Urinary bladder (tissue), 4 donors: ENCODE measurements at places on chromosomes 11 and 22. TPM values are rescaled to one million over a fixed set of nuclear protein-coding genes. Genes with fewer than 3 reads are reported as not detected.

GRCh38 chr22:40666151-40666848 is 13.0 kb upstream of the MCHR1 start:
- no peak for DNase-seq

DNA sequence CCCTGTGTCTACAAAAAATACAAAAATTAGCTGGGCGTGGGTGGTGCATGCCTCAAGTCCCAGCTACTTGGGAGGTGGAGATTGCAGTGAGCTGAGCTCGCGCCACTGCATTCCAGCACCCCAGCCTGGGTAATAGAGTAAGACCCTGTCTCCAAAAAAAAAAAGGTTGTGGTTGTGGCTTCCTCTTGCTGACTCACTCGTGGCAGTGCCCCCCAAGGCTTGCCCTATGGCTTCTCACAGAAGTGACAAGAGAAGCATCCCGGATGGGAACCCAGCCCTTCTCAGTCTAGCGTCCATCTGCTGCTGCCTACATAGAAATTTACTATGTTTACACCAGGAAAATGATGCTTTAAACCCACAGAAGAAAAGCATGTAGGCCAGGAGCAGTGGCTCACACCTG is 68.5 kb upstream of the PITPNB start:
- no peak for DNase-seq

- no peak for DNase-seq
Observed at GRCh38 chr22:28223826-28224225, 304.8 kb upstream of the PITPNB start.

- no peak for DNase-seq
Observed at GRCh38 chr22:28139961-28140360, 220.9 kb upstream of the PITPNB start.

ATG2A gene
- 21.4 TPM for polyA plus RNA-seq

AKIP1 gene
- polyA plus RNA-seq = 30.7 TPM

CEP164 gene
- polyA plus RNA-seq = 17.5 TPM

ARHGAP20 gene
- polyA plus RNA-seq = 5.7 TPM

DNA sequence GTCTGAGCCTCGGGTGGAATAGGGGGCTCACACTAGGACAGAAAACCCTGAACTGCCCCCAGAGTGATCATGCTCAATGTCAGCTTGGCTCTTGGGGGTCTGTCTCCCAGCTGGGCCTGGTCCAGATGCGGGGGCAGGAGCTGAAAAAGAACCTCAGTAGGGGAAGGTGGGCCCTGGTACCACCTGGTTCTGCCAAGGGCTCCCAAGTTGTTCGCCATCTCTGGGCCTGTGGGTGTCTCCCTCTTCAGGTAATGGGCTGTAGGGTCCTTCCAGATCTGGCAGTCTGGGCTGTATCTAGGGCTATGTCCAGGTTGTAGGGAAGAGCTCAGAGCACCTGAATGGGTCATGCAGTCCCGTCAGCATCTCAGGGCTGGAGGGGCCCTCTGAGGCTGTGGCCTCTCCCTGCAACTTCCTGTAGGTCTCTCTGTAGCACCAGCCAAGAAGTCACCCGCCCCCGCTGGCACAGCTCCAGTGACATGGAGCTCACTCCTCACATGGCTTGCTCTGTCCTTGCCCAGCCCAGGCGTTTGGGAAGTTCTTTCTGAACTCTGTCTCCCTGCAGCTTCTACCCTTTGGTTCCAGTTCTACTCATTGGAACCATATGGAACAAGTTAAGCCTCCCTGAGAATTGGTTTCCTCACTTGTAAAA is 33.0 kb upstream of the SOX10 start:
- DNase-seq = no peak

DNA sequence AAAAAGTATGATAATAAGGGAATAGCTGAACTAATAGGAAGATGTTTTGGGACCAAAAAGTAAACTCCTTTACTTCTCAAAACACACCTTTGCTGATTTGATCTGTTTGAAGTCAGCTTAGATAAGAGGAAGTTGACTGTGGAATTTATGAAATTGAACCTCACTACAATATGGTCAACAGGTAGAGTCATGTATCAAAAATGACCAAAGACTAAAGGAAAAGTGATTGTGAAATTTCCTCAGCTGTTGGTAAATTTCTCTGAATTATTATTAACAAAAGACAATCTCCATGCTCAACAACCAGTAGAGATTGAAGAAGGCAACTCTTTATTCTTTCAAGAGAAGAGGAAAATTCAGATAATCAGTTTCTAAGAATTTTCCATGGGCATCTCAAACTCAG is 826.5 kb downstream of the KCNA4 start:
- no peak for DNase-seq

C11orf16 gene
- not detected for polyA plus RNA-seq

- no peak for DNase-seq
Observed at GRCh38 chr11:20113149-20113438, 47.2 kb downstream of the DBX1 start.

GRCh38 chr22:32708830-32709229 is 92.7 kb upstream of the TIMP3 start:
- DNase-seq = no peak

- no peak for DNase-seq
Observed at GRCh38 chr11:74487875-74488274, 5.6 kb downstream of the LIPT2 start.

SLC7A4 gene
- 1.2 TPM for polyA plus RNA-seq

P2RY6 gene
- polyA plus RNA-seq = 2.6 TPM

DNA sequence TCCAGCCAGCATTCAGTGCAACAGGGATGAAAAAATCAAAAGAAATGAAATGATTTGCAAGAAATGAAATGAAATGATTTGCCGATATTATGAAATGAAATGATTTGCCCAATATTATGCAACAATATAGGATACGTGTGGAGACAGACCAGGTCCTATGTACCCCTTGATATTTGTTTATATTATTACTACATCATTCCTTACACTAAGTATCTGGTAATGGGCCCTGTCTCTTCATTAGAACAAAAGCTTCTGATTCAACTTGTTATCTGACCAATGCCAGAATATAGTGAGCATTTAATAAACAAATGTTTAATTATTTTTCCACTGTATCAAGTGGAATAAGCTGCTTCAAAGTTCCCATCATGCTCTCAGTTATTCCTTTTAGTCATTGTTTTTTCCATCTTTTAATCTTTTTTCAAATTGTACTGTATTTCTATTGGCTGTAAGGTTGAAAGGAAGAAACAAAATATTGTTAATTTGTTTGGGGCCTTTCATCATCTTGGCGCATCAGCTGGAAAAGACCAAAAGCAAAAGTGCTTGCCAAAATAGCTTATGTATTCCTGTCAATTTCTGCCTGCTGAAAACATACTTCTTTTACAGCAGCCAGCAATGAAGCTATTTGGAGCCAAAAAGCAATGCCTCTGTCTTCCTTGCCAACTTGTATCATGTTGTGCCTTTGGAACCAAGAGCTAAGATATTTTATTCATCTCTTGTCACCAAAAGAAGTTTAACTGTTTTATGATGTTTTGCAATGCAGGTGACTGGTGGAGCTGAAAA is 2314.9 kb downstream of the LRRC4C start:
- no peak for DNase-seq

GRCh38 chr22:40838486-40838885 is 18.0 kb downstream of the ST13 start:
- DNase-seq = no peak

DGAT2 gene
- 19.4 TPM for polyA plus RNA-seq

DNA sequence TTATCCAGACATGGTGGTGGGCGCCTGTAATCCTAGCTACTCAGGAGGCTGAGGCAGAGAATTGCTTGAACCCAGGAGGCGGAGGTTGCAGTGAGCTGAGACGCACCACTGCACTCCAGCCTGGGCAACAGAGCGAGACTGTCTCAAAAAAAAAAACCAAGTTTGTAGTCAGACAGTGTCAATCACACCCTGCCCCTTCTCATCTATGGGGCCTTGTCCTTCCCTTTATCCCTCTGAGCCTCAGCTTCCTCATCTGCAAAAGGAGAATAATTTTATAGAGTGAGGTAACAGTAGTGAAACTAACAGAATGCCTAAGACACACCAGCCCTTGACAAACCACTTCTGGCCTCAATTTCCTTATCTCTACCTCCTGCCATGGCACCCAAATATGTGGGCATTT is 10.7 kb downstream of the BCL9L start:
- DNase-seq = no peak

STK33 gene
- polyA plus RNA-seq = 6.7 TPM

DNA sequence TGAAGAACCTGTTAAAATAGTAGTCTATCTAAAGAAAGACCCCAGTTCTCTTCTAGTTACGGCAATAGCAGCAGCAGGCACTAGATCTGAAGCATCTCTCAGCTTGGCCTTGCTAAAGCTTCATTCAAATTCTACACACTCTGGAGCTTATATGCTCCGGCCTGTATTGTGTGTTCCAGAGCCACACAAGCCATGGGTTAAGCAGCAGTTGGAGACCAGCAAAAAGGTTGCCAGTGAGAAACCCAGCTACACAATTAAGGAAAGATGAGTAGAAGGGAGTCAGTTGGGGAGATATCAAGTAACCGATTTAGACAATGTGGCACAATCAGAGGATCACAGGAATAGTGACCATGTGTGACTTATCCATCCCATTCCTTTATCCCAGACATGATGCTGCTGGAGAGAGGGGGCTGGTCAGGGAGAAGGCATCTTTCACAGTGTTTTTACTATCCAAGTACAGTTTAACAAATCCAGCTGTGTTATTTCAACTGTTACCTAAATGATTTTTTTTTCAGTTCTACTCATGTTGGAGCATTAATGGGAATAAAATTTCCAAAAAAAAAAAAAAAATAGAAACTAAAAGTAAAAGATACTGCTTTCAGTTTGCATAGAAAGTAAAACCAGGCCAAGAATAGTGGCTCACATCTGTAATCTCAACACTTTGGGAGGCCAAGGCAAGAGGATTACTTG is 41.0 kb downstream of the PAX6 start:
- DNase-seq = no peak

DNA sequence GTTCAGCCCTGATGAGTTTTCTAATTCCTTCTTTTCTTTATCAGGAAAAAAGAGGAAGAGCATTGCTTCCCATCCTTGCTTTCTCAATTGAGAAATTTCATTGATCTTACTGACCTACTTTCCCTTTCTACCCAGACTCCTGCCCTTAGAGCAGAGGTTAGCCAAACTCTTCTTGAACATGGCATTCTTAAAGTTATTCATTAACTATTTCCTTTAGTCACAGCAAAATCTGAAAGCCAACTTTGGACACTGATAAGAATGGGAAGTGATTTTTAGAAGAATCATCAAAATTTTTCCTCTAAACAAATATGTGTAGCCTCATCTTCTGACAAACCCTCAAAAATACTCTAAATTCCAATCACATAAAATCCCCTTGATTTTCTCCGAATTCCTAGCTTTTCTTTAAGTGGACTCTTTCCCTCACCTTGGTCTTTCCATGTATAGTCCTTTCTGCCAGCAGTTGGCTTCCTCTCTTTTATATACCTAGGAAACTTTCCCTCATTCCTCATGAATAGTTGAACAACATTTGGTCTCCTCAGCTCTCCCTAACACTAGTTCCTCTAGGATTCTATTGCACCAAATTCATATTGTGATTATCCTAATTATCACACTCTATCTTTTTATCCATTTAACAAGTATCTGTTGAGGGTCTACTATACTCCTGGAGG is 566.7 kb upstream of the CCDC90B start:
- DNase-seq = no peak

DNA sequence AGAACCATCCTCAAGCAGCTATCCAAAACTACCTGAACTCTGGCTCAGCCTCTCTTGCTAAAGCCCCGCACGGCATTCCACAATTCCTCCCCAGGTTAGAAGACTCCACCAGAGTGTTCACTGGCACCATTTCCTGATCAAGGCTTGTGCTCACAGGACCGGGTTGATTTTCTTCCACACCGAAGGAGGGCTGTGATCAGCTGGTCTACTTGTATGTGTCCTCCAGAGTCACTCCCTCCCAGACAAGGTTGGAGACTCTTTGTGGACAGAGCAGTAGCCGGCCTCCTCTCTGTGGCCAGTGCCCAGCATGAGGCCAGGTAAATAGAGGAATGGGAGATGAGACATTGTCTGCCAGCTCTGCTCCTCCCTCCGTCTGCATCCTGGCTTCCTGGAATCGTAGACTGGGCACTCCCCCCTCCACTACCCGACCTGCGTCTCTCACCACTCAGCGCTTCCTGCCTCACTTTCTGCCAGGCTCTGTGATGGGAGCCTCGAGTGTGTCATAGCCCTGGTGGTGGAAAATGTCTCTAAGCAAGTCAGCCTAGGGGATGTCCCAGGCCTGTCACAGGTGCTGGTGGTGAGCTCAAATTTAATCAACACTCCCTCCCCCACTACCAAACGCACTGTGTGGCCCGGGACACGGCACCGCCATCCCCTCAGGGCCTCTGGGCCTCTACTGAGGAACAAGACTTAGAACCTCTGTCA is 12.5 kb upstream of the TMPRSS6 start:
- no peak for DNase-seq

GRCh38 chr22:31753005-31753633 is 700 bp upstream of the DEPDC5 start:
- DNase-seq = no peak

DNA sequence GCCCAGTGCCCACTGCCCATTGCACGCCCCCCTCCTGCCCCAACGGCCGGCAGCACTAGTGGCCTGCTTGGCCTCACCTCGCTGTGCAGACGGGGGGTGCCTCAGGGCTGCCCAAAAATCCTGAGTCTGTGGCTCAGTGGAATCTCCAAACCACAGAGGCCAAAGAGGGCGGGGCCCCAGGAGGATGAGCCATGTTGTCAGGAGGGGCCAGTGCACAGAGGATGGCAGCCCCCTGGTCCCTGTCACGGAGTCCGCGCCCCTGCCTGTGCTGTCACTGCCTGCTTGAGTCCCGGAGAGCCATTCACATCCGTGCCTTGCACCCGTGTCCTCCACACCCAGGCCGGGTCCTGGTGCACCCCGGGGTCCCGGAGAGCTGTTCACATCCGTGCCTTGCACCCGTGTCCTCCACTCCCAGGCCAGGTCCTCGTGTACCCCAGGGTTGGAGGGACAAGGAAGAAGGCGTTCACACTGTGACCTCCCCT is 36.4 kb upstream of the MUC5AC start:
- no peak for DNase-seq

- DNase-seq = peak; percentile 26
Observed at GRCh38 chr11:128790196-128790595, 76.9 kb downstream of the KCNJ1 start.

DNA sequence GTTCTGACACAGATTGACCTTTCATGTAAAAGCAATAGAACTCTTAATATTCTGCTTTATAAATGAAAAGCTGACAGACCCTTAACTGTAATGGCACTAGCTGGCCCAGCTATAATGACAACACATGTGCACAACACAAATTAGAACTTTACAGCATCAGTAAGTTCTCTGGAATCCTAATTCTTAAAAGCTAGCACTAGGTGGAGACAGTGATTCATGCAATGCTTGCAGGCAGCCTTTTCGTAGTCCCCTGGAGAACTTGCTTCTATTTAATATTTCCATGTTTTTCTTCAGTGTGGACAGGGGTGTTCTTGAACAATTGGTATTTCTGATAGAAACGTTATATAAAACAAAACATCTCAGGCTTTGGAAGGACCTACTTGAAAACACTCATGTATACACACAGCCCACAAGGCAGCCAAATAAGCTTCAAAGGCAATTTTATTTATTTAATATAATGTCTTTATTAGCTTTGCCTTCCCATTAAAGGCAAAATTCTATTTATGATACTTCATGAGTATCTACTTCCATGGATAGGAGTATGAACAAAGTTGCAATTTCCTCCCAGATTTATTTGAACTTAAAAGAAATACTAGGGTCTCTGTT is 374.3 kb upstream of the MPPED2 start:
- no peak for DNase-seq
